A549 treated with RU486 at 1 μM for 4 hours (cell line): ENCODE measurements at places on chromosomes 3 and 15. TPM values are rescaled to one million over a fixed set of nuclear protein-coding genes. Genes with fewer than 3 reads are reported as not detected.

Gene TADA3
- 50.5 to 61.6 TPM (median 57.4 TPM) in 5 replicates for total RNA-seq

Gene TRPM1
- total RNA-seq: not detected in 5 replicates

Gene GP5
- total RNA-seq: 0.03 TPM in 1 of 5 replicates, not detected in the others

Gene CHRFAM7A
- total RNA-seq: 5.2 to 7.5 TPM (median 6.2 TPM) in 5 replicates

Gene PARP14
- 7.9 to 12.4 TPM (median 9.1 TPM) in 5 replicates for total RNA-seq

Gene SPTBN5
- total RNA-seq: 0.08 to 0.32 TPM (median 0.22 TPM) in 5 replicates

Gene ARF4
- 159 to 174 TPM (median 167 TPM) in 5 replicates for total RNA-seq

Gene KNG1
- 0.09 TPM in 1 of 5 replicates, not detected in the others for total RNA-seq

Gene ANXA2
- 4,604 to 5,455 TPM (median 4,892 TPM) in 5 replicates for total RNA-seq

Gene SPESP1
- not detected in 5 replicates for total RNA-seq

Gene PP2D1
- not detected in 5 replicates for total RNA-seq

Gene SCAANT1
- 1.2 TPM in 1 of 5 replicates, not detected in the others for total RNA-seq

Gene PARP9
- 5.0 to 5.9 TPM (median 5.4 TPM) in 5 replicates for total RNA-seq

Gene ADAMTS7
- total RNA-seq: 2.5 to 4.7 TPM (median 3.6 TPM) in 5 replicates

Gene MON1A
- 4.4 to 8.6 TPM (median 7.9 TPM) in 5 replicates for total RNA-seq
